ENCODE measurements at places on chromosomes 13 and 19. TPM values are rescaled to one million over a fixed set of nuclear protein-coding genes. Genes with fewer than 3 reads are reported as not detected.

The KL gene
- total RNA-seq, result not detected

The C2CD4C gene
- not detected for total RNA-seq

The MATK gene
- total RNA-seq, result not detected

DNA sequence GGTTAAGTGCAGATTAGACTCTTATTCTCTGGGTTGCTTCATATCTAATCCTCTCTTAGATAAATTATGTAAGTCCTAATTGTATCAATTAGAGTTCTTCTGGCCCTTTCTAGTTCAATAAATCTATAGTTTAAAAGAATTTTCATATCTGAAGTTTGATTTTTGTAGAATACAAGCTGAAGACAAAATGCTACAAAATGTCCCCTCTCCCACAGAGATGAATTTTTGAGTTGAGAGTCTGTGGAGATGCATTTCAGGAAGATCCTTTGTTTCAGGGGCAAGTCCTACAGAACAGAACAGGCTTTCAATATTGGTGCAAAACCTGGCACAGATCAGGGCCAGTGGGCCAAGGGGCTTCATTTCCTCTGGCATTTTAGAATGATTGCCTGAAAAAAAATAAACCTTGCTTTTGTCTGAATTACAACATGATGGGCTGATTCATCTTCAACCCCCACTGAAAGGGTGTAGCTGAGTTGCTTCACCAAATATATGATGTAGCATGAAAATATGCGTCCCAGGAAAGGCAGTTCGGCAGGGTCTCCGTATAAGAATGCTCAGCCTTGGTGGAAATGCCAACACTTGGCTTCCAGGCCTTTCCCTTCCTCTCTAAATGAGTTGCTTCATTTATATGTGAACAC is 6.4 kb upstream of the IPO5 start:
- H3K27me3 ChIP-seq, result no peaks in the 10 kb centered on the region
- DNase-seq, result peak; percentile 85
- H3K4me3 ChIP-seq, result peak overlapping the region; percentile 51

DNA sequence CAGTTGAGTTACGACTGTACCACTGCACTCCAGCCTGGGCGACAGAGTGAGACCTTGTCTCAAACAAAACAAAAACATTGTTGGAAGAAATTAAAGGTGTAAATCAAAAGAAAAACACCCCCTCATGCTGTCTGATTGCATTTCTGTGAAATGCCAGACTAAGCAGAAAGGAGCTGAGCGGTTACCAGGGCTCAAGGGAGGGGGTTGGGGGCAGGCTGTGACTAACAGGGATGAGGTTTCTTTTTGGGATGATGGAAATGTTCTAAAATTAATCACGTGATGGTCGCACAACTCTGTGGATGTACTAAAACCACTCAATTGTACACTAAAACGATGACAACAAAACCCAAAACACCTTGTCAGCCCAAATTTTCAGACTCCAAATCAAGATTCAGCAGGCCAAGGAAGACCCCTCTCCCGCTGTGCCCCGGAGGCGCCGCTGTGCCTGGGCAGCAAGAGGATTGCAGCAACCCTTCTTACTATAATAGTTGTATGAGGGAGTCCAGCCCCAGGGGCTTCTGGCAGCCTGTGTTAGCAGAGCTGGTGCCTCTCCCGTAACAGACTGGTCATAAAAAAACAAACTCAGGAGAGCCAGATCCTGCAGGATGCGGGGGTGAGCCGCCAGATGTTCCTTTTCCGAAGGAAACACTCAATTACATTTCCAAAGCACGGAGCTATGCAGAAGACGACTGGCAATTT is 20.9 kb downstream of the CAPS start:
- DNase-seq, result peak; percentile 74

DNA sequence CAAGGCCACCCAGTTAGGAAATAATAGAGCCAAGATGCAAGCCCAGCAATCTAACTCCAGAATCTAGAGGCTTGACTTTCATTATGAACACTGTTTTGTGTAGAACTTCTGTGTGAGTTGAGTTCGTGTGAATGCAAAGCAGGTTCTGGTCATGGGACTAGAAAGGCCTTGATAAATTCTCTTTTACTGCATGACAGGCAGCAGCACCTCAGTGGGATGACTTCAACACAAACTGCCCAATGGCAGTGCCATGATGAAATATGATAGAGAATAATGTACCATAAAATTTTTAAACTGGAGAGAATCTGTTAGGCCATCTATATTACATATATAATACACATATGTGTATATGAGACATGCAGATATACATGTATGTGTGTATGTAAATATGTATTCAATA is 214.5 kb downstream of the KLF5 start:
- H3K4me3 ChIP-seq, result no peak overlapping the region
- H3K27me3 ChIP-seq, result no peaks in the 10 kb centered on the region
- peak overlapping the region; percentile 48 for H3K27ac ChIP-seq
- DNase-seq, result no peak

GRCh38 chr13:22270881-22271280 is 600.0 kb downstream of the FGF9 start:
- no peak for DNase-seq
- no peak overlapping the region for H3K4me3 ChIP-seq
- no peaks in the 10 kb centered on the region for H3K27me3 ChIP-seq
- no peak overlapping the region for H3K27ac ChIP-seq
- H3K36me3 ChIP-seq, result no peaks in the 10 kb centered on the region
- H3K4me1 ChIP-seq, result no peaks in the 10 kb centered on the region
